T-cell (primary cell): ENCODE measurements at places on chromosomes 11 and 22. TPM values are rescaled to one million over a fixed set of nuclear protein-coding genes. Genes with fewer than 3 reads are reported as not detected.

GRCh38 chr11:1819074-1819473 lies 15.7 kb upstream of the SYT8 start:
- DNase-seq = no peak

- DNase-seq = no peak
Observed at GRCh38 chr11:105881027-105881426, 141.0 kb downstream of the MSANTD4 start.

DNA sequence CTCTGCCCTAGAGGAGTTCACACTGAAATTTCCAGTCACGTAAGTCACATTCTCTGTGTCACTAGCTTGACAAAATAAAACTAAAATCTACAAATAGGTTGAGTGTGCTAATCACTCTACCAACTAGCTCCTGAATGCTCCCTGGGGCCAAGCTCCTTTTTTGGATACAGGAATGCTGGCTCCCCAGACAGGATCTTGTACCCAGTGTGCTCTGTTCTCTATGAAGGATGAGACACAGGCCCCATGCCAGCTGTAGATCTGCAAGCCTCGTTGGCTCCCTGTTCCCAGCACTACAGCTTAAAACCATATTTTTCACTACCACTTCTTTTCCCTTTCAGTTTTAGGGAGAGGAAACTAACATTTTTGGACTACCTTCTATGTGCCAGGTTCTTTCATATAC lies 3.7 kb upstream of the IPO7 start:
- no peak for DNase-seq

DNA sequence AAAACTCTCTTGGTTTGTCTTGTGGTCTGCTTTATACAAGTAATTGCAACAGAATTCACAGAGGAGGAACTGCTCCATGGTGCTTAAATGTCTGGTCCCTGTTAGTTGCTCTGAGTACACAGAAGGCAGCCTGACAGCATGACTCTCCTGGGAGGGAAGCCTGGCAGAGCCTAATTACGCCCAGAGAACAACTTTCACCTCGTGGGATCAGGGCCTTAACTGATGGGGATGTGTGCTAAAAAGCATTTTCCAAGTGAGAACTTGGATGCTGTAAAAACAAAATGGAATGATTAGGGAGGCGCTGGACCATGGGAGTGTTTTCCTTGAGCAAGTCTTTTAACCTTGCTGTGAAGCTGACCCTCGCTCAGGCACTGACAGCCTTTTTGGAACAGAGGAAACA lies 154.0 kb upstream of the TENM4 start:
- DNase-seq = no peak

DNA sequence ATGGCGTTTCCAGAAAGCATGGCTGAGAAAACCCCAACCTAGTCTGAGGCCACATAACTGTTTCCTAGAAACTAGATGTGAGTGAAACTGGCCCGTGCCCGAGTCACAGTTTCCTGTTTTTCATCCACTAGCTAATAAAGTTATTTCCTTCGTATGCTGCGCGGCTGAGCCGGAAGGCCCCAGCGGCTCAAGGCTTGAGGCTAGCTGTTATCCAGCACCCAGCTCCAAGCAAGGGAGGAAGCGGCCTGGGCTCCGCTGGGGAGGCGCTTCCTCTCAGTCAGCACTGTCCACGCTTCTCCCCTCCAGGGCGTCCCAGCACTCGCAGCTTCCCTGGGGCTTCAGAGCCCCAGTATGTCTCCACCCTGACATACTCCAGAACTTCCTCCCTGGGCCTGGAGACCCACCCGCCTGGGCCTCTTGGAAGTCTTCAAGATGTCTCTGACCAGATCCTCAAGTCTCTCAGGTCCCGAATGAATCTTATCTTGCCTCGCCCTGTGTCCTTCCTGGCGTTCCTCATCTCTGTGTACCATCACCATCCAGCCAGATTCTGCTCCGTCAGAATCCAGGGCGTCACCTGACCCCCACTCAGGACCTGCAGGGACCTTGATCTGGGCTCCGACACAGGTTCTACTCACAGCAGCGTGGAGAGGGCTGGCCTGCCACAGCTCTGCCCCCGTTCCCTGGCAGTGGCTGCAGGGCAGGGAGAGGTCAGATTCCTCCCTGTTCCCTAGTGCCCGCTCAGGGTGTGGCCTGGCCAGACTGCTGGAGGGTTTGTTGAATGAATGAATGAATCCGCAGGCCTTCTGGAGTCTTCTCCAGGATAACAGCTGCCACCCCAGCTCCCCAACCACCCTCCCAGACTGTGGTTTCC lies 81.9 kb downstream of the LRRC32 start:
- no peak for DNase-seq

GRCh38 chr11:3058753-3059664 lies 1.8 kb upstream of the CARS1 start:
- DNase-seq = no peak

- no peak for DNase-seq
Observed at GRCh38 chr11:36441610-36442208, 68.4 kb downstream of the TRAF6 start.

DNA sequence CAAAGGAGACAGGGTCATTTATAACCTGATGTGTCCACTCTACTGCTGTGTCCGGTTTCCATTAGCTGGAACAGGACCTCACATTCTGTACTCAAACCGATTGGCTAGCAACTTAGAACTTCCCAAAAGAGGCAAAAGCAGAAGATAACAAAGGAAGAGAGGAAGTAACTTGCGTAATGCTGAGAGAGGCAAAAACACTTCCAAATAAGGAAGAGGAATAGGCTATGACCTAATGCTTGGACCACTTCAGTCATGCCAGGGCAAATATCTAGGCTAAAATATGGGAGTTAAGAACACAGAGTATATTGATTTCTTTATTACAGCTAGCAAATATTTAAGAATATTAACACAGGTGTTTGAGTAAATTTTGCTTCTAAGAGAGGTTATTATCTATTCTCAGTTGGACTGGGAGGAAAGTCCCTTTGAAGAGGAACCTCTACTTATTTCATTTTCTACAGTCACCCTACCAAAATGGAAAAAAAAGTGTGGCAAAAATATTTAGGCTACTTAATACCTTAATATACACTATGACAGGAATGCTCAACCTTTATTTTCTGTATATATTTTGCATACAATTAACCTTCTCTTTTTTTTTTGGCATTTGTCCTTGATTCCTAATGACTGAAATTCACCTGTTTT lies 499.8 kb upstream of the CHORDC1 start:
- no peak for DNase-seq

- peak; percentile 56 for DNase-seq
Observed at GRCh38 chr11:130314184-130314749, 450 bp downstream of the ZBTB44 start.

DNA sequence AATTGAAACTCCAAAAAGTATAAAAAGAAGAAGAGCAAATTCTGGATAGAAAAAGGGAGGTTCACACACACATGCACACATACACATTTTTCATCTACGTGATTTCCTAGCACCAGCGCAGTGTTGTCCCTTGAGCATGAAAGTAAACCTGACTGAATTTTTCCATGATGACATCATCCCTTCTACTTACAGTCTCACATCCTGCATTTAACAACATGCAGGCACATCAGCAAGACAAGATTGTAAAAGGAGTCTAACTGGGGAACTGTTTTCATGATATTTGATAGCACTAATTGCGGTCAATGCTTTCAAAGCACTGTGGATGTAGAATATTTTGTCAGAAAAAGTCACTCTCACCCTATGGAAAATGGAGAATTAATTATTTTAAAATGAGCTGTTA lies 36.6 kb downstream of the GAS2 start:
- DNase-seq = no peak

DNA sequence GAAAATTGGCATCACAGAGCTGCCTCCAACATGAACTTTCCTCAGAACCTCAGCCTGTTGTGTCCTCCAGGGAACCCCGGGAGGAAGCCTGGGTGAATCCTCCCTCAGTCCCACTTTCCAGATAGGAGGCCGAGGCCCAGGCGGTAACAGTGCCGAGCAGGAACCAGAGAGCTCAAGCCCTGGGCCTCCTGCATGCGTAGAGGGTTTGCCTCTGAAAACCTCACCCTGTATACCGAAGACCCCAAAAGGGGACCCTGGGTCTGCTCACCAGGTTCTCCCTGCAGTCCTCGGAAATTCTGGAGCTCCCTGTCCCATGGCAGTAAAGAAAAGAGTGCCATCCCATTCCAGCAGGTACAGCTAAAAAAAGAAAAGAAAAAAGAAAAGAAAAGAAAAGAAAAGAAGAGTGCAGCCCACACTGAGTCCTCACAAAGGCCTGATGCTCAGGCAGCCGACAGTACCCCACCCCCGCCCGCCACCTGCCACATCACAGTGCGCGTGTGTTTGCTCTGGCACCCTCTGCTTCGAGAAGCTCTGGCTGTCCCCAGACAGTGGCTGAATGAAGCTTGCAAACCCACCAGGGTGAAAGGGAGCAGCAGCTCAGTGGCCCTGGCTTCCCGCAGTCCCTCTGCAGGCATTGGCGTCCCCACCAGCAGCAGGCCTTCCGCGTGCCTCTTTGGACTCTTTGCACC lies 28.4 kb upstream of the FADD start:
- DNase-seq = no peak

GRCh38 chr11:67119585-67120391 lies 725 bp downstream of the KDM2A start:
- no peak for DNase-seq

DNA sequence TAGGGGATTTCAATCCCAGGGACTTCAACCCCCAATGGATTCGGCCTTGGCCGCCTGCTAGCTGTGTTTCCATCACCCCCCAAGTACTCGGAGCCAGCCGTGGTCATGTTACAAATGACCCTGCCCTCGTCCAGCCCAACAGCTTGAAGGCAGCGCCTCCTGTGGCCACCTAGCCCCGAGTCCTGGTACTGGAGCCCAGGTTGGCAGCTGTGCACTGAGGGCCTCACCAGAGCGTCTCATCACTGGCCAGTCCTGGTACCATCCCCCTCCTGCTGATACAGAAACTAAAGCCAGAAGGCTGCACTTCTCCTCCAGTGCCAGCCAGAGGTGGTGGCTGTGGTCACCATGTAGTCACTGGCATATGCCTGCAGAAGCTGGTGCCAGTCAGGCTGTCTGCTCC lies 44.9 kb upstream of the FADD start:
- no peak for DNase-seq

- no peak for DNase-seq
Observed at GRCh38 chr11:44096360-44097185, 1.1 kb downstream of the EXT2 start.

GRCh38 chr11:34626393-34626792 lies 5.5 kb downstream of the EHF start:
- DNase-seq = no peak

GRCh38 chr22:27028093-27028492 lies 370.7 kb downstream of the MIAT start:
- DNase-seq = no peak

DNA sequence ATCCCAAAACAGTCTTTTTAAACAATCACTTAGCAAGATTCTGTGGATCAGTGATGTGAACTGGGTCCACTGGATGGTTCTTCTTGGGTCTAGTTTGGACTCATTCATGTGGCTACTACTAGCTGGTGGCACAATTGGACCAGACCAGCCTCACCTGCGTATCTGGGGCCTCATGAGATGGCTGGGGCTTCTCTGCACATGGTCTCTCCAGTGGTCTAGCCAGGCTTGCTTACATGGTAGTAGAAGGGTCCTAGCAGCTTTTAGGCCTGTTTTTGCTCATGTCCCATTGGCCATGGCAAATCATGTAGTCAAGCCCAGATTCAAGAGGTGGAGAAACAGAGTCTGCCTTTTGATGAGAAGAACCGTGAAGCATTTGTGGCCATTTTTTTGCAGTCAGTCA lies 94.0 kb downstream of the RRAS2 start:
- DNase-seq = no peak

DNA sequence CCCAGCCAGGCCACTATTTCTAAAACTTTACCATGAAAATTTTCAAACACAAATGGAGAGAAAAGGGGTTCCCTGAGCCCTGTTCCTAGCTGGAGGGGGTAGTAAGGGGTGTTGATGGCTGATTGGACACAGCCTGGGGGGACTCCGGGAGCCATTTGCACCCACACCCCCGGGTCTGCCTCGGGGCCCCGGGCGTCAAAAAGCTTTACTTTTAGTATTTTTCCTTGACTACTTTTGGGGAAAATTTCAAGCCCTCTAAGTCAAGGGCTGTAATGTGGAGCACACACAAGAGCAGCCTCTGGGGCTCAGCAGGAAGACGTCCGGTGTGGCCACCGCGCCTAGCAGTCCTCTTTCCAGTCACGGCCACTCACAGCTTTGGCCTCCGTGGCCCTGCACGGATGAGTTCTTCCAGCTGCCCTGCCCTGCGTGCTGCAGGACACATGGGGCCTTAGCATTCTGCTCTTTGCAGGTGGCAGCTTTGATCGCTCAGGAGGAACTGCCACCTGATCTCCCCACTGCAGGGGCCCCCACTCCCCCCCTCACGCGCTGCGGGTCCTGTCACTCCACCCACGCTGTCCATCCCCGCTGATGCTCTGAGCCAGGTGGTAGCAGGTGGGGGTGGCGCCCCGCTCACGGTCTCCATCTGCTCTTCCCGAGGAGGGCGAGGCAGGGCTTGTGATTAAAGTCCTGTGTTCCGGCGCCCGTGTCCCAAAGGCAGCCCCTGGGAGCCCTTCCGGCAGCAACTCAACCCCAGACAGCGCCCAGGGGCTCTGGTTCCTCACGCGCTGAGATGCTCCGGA lies 14.4 kb downstream of the RNH1 start:
- no peak for DNase-seq

GRCh38 chr11:76322942-76323341 lies 58.0 kb downstream of the THAP12 start:
- no peak for DNase-seq

Gene MPZL3
- total RNA-seq = 16.2 TPM

Gene TMEM132A
- 1.6 TPM for total RNA-seq

Gene TRIM22
- 351 TPM for total RNA-seq

Gene SPON1
- 1.0 TPM for total RNA-seq

Gene OSBP2
- 1.6 TPM for total RNA-seq

Gene SAA2
- total RNA-seq = 8.3 TPM

Gene KCNJ1
- total RNA-seq = not detected

Gene TSKU
- total RNA-seq = 0.23 TPM

Gene CATSPER1
- not detected for total RNA-seq

Gene SEPTIN3
- total RNA-seq = 0.23 TPM

Gene FAM83F
- total RNA-seq = 0.28 TPM

Gene MUC5B
- total RNA-seq = not detected

Gene C1QTNF6
- total RNA-seq = 9.0 TPM
